ENCODE measurements at places on chromosomes 5 and 9.
A peak's percentile ranks its signal among the peaks of the same experiment; 100 is the strongest.

DNA sequence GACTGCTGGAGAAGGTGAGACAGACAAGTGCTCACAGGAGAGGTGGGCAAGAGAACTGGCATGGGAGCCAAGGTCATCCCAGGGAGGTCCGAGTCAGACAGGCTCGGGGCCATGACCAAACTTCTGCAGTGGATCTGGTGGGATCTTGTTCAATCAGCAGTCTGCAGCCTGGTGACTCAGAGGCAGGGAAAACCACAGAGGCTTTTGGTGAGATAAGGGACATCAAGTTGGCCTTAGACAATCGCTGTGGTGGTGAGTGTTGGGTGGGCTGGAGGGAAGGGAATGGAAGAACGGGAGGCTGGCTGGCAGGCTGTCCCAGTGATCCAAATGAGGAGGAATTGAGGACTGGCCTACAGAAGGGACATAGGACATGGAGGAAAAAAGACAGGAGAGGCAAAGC is 123.8 kb downstream of the TMEM174 start:
- DNase-seq, result peak; percentile 41

DNA sequence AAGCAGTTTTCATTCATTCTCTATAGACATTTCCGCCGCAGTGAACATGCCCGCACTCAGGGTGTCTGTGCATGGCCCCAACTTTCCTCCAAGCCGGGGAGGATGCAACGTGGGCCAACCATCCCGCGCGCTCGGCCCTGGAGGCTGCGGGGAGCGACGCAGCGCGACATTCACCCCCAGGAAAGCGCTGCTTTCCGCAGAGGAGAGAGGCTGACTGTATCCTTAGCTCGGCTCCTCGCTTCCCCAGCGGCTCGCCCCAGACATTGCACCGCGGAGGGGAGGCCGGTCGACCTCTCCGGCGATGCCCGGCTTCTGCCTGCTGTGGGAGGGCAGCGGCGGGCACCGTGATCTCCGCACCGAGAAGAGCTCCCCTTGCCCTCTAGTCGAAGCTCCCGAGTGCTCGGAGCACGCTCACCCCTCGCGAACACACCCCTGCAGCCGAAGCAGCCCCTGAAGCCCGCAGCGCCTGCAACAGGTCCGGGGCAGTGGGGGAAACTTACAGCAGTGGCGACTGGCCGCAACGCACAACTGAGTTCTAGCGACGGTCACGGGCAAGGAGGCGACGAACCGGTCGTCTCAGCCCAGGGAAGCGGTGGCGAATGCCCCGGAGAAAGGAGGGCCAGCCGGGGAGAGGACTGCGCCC is 600 bp downstream of the ENC1 start:
- DNase-seq, result peak; percentile 55

GRCh38 chr5:41641621-41642020 is 131.2 kb upstream of the PLCXD3 start:
- DNase-seq, result peak; percentile 12

DNA sequence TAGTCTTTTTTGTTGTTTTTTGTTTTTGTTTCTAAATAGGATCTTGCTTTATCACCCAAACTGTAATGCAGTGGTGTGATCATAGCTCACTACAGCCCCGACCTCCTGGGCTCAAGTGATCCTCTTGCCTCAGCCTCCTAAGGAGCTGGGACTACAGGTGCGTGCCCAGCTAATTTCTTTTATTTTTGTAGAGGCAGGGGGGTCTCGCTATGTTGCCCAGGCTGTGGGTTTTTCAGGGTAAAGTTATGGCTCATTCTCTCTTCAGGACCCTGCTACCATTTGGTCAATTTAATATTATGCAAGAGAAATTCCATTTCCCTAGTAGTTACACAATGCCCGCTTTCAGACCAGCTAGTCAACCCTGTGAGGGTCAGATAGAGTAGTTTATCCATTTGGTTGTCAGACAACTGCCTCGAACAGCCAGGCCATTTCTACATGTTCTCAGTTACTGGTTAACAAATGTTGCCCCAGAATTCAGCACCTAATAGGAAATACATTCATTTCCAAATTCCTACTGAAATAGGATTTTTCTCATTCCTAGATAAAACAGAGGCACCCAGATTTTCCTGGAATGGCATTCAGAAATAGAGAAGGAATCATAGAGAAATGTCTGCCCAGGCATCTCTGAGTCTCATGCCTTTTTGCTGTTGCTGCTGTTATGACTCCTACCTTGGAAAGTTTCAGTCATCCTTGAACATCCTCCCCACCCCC is 6.4 kb upstream of the GLIS3 start:
- DNase-seq, result no peak

GRCh38 chr5:60830581-60831127 is 13.4 kb downstream of the ELOVL7 start:
- no peak for DNase-seq

- DNase-seq, result no peak
Observed at GRCh38 chr5:100406640-100407039, 128.5 kb upstream of the FAM174A start.

DNA sequence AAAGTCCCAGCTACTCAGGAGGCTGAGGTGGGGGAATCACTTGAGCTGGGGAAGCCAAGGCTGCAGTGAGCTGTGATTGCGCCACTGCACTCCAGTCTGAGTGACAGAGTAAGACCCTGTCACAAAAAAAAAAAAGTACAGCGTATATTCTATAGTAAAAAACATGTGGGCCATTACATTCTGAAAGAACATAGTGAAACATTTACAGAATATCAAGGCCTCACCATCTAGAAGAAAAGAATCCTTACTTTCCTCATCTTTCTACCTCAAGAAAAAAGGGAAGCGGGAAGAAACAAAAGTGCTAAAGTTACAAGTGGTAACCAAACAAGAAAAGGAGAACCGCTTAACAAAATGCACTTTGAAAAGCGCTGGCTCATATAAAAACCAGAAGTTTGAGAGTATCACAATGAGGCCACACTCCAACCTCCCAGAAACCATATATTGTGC is 5.7 kb upstream of the SYK start:
- no peak for DNase-seq

DNA sequence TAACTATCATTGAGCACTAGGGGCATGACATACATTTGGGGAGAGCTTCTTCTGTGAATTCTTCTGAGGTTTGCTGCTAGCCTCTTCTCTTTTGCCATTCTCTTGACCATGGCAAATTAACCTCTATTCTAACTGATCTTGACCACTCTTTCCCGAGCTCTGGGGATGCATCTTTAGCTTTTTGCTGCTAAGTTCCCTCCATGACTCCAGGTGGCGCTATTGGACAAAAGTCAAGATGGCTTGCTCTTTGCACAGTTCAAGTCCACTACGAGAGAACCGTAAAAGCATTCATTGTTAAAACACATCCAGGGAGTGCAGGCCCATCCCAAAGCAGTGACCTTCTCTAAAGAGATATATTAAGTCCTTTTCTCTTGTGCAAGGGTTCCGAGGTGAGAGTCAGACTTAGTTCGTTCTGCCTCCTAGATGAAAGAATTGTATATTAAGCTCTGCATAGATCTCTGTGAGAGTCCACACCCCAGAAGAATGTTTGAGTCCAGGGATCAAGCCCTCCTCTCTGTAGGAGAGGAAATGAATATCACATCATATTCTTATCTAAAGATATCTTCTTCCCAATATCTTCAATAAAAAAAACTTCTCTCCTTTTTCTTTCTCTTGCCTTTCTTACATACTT is 1152.9 kb upstream of the CDH6 start:
- peak; percentile 88 for DNase-seq

GRCh38 chr5:146877178-146877681 is 1.3 kb downstream of the PPP2R2B start:
- no peak for DNase-seq

DNA sequence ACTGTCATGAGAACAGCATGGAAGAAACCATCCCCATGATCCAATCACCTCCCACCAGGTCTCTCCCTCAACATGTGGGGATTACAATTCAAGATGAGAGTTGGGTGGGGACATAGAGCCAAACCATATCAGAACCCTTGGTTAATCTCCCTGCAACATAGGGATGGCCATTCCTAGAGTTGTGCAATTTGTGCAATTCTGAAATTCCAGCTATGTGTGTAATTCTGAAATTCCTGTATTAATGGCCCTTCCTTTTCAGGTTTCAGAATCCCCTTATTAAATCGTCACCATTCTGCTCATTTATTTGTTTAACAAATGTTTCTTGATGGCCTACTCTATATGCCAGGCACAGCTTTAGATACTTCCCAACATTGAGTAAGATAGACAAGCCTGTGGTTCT is 282.6 kb downstream of the SMARCA2 start:
- no peak for DNase-seq

GRCh38 chr9:128523199-128523925 is 18.8 kb downstream of the GLE1 start:
- peak; percentile 14 for DNase-seq

Measured in mesendoderm (in vitro differentiated cells).